Activated CD4-positive, alpha-beta T cell treated with anti-CD3 and anti-CD28 coated beads, Interleukin-10, Interleukin-2, amounts not matched to agents 100 ng/mL and 50 ng/mL, durations not matched to agents 16 hours and 8 hours (primary cell): ENCODE measurements at places on chromosomes 3 and 15.

DNA sequence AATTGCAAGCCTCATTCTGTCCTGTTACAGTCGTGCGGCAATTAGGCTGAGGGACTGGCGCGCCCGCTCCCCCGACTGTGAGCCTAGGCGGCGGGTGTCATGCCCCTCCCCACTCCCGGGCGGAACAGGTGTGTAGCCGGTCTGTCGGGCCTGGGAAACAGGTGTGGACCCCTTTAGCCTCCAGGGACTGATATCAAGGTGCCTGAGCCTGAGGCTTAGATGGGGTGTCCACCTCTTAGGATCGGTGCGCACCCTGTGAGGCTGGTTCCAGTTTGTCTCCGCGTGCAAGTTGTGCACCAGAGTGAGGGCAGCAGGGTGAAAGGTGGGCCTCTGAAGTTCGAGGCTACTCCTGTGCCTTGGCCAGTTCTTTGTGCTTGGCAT, 686 bp downstream of the VPS8 start:
- DNase-seq: peak; percentile 32

DNA sequence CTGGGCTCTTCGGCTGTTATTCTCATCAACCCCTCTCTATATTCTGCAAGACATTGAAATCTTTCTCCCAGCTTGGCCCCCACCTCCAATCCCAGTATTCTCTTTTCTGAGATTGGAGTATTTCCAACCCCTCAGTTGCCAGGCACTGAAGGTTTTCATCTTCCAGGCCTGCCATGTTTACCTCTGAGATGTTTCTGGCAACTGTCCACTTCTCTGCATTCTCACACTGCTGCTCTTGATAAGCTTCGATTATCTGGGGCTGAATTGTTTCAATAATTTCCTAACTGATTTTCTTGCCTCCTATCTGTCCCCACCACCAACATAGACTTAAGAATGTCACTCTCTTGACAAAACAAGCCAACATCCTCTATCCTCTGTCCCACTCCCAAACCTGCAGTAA, 1.4 kb upstream of the GPR156 start:
- no peak for DNase-seq

GRCh38 chr3:34276342-34276741, 477.9 kb downstream of the PDCD6IP start:
- DNase-seq: no peak

DNA sequence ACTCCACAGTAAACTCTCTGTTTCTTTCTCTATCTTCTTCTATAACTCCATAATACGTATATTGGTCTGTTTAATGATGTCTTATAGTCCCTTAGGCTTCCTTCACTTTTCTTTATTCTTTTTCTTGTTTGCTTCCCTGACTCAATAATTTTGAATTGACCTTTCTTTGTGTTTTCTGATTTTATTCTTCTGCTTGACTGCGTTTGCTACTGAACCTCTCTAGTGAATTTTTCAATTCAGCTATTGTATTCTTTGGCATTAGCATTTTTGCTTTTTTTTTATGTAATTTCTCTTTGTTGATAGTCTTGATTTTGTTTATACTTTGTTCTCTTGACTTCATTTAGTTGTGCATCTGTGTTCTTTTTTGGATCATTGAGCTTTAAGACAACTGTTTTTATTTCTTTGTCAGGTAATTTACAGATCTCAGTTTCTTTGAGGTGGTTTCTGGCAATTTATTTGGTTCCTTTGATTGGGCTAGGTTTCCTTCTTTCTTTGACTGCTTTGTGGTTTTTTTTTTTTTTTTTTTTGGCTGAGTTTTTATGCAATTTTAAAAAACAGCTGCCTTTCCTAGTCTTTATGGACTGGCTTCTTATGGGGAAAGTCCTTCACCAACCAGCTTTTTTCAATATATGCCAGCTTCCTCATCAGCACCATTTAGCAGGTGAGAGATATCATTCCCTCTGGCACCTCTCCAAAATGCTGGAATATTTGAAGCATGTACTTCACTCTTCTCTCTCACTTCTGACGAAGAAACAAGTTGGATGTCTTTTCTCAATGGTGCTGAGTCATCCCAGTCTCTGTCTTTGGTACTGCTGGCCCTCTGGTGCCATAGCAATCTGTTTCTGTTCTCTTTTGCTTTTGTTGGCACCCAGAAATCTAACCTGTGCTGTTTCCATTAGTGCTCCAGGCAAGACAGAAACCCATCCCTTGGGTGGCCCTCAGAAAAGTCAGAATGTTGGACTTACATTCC, 17.6 kb downstream of the RSRC1 start:
- DNase-seq: peak; percentile 34

- DNase-seq: no peak
These were observed 399.7 kb upstream of the THBS1 start for GRCh38 chr15:39181056-39181747.

GRCh38 chr3:155512867-155513261, 219.4 kb upstream of the STRIT1 start:
- no peak for DNase-seq

DNA sequence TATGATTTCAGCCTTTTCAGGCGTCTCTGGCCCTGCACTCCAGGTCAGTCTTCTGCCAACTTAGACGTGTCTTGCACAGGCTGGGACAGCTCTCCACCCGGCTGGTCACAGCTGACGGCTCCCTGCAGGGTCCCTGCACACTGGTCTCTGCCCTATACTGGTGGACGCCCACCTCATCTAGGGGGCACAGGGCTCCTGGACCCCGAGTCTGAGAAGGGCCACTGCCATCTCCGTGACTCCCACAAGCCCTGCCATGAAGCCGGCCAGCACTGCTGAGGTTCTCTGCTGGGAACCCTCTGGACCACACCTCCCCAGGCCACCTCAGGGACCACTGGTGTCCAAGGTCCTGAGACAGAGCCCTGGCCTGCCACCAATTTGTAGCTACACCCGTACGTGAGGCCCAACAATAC, 40.5 kb downstream of the CYFIP1 start:
- DNase-seq: no peak

- DNase-seq: no peak
These were observed 38.7 kb downstream of the RTP4 start for GRCh38 chr3:187406927-187407326.

DNA sequence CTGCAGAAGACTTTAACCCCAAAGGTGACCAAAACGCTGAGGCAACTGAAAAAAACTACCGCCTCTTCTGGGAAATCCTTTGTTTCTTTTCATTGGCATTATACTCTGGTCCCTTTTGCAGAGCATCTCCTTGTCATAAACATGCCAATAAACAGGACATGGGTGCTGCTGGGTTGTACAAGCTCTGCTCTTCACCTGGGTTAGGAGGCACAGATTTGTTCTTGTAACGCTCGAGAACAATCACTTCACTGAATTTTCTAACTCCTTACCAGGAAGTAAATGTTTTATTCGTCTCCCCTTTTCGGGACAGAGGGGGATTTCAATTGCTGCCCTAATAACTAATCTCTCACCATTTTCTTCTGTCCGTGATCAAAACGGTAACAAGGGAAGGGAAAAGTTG, 1.3 kb downstream of the PLCH1 start:
- no peak for DNase-seq

DNA sequence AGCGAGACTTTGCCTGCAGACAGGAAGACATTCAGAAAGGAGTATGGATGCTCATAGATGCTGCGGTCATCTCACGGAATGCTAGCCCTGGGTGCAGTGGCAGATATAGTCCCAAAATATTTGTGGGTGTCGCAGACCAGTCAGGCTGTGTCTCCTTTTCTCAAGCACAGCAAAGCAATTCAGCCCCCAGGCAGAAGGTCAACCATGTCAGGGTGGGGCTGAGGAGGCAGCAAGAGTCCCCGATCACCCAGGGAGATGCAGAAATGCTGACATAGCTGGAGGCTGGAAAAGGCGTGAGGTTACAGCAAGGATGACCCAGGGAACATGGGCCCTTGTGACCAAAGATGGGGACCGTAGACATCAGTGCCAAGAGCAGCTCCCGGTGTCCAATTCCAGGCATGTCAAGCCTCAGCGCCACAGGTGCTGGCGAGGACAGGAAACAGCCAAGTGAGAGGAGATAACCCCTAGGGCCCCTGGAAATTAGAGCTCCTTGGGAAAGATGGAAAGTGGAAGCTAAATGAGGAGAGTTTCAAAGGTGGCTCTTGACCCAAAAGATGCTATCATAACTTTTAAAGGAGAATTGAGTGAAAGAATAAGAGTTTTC, 81.2 kb upstream of the ABHD17C start:
- no peak for DNase-seq

- no peak for DNase-seq
These were observed 8.9 kb downstream of the XIRP1 start for GRCh38 chr3:39183211-39184080.

DNA sequence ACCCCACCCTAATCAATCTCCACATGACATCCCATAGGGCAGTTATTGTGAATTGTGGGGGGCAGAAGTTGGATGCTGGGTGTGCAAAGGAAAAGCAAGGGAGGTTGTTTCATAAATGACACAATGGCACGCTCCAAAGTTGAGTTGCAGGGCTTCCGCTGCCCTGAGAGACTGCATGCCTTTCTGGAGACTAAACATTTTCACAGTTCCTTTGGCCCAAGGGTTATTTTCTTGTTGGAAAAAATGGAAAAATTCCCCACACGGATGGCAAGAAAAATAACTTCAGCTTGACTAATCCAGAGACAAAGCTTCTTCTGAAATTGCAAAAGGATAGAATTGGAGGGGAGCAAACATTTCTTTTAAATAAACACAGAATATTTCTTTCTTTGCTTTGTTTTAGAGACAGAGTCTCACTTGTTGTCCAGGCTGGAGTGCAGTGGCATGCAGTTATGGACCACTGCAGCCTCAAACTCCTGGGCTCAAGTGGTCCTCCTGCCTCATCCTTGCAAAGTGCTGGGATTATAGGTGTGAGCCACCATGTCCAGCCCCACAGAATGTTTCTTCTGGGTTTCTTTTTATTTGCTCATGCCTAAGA, 19.1 kb upstream of the TPM1 start:
- DNase-seq: no peak

GRCh38 chr3:98596541-98597500, 3.4 kb upstream of the CPOX start:
- DNase-seq: peak; percentile 53

GRCh38 chr15:94239474-94239873, 8.1 kb downstream of the MCTP2 start:
- DNase-seq: no peak

DNA sequence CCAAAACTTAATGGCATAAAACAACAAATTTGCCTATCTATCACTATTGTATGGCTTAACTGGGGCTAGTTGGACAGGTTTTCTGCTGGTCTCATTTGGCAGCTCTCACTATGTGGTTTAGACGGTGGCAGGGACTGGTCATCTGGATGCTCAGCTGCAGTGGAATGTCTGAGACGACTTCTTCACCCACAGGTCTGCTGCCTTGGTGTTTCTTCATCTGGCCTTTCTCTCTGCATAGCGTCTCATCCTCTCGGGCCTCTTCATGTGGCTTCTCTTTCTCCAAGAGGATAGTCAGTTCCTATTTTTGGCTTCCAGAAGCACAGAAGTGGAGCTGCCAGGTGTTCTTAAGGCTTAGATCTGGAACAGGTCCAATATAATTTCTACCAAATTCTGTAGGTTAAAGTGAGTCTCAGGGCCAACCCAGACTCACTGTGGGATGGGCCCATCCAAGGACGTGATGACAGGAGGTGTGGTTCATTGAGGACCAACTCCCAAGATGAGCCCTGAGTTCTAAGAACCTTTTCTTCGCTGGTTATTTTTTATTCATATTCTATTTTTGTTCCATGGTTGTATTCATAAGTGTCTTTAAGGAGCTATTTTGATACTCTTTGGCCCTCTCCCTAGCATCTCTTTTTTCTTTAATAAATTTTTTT, 18.6 kb downstream of the UBE2Q2 start:
- DNase-seq: no peak

- no peak for DNase-seq
These were observed 14.7 kb upstream of the LRRFIP2 start for GRCh38 chr3:37189109-37189508.

DNA sequence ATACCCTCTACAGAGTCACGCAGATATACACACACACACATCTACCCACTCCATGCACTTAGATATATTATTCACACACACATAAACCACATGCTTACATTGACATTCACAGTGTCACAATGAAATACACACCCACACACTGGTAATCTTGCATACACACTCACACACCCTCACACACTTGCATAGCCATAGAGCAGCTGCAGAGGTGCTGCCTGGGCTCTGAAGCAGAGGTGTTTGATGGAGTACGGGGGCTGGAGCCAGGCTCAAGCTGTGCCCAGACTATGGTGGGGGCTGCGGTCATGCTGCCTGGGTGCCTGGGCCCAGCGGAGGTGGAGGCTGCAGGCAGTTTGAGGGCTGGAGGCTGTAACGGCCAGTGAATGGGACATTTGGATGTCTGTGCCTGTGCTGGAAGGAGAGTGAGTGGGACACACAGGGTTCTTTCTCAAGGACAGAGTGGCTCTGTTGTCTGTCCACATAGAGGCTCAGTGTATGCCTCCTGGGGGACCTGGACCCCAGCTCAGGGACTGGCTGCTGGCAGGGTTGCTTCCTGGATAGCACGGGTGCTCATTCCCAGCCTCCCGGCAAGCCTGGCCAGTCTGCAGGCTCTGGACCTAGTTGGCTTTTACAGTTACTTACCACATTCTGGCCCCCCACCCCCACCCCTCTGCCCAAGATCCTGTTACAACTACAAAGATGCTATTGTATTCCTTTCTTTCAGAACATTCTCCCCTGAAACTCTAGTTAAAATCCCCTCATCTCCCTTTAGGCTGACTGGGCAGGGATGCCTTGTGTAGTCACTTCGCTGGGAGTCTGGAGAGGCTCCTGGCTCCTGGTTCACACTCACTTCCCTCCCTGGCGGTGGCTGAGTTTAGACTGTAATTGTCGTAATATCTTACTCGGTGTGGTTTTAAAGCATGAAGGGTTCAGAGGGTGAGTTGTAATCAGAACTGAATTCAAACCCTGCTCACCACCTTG, 12.5 kb downstream of the GASK1A start:
- DNase-seq: no peak

DNA sequence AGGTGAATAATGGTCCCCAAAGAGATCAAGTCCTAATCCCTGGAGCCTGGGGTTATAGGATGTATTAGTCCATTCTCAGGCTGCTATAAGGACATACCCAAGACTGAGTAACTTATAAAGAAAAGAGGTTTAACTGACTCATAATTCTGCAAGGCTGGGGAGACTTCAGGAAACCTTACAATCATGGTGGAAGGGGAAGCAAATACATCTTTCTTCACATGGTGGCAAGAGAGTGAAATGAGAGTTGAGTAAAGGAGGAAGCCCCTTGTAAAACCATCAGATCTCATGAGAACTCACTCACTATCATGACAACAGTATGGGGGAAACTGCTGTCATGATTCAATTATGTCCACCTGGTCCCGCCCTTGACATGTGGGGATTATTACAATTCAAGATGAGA, 142.9 kb upstream of the ANKRD28 start:
- DNase-seq: no peak

DNA sequence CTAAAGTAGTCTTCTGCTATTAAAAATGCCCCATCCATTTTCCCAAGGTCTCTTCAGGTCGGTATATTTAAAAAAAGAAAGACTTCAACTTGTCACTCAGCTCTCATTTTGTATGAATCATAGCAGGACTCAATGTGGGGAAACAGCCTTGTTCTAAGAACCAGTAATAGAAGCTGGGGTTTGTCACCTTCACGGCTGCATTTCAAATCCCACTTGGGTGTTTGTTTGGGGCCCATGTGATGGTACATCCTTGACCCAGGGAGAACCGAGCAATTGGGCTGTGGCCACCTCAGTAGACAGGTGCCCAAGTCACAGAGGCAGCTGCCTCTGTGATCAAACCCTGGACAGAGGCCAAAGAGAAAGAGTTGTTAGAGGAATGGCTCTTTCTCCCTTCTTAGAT, 70.3 kb upstream of the ARL8B start:
- DNase-seq: peak; percentile 74
